ENCODE measurements at places on chromosomes 5 and 9.

GRCh38 chr5:116495786-116496357 lies 78.8 kb downstream of the SEMA6A start:
- DNase-seq: no peak

- no peak for DNase-seq
Measured at GRCh38 chr9:15317836-15318235, 10.8 kb upstream of the TTC39B start.

- no peak for DNase-seq
Measured at GRCh38 chr5:11760934-11761603, 143.2 kb downstream of the CTNND2 start.

GRCh38 chr5:133820507-133820906 lies 147.9 kb downstream of the C5orf15 start:
- DNase-seq: no peak

DNA sequence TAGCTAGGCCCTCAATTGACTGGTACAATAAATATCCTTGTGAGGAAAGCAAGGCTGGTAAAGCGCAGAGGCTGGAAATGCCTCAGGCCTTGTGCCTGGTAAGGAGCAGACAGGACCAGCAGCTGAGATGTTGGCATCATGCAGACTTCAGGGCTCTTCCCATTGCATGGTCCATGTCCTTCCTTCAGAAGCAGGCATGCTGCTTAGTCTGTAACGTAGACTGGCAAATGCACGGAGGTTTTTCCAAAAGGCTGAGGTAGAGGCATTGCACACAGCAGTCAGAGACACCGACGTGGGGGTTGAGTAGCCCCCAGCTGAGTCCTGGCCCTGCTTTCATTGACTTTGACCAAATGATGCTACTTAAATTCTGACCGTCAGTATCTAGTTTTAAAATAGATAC lies 87.1 kb downstream of the ADRB2 start:
- no peak for DNase-seq

DNA sequence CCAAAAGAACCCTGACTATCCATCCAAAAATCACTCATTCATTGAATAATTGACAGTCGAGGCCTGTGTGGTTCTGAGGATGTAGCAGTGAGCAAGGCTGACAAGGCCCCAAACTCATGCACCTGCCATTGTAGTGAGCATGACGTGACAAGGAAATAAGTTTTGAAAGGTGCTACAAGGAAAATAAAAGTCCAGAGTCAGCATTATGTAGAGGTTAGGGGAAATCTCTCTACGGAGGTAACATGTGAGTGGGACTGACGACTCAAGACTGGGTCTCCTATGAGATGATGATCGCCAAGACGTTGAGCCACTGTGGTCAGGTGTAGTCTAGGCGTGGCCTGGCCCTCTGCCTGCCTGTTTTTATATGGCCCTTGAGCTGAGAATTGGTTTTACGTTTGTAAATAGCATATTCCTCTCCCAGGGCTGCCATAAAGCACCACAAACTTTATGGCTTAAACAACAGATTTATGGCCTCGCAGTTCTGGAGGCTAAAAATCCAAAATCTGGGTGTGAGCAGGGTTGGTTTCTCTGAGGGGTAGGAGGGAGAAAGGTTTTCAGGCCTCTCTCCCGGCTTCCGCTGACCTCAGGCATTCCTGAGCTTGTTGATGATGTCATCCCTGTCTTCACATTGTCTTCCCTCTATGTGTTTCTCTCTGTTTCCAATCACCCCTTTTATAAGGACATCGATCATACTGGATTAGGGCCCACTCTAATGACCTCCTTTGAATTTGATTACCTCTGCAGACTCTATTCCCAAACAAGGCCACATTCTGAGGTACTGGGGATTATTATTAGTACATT lies 206.4 kb upstream of the EGFLAM start:
- DNase-seq: no peak

DNA sequence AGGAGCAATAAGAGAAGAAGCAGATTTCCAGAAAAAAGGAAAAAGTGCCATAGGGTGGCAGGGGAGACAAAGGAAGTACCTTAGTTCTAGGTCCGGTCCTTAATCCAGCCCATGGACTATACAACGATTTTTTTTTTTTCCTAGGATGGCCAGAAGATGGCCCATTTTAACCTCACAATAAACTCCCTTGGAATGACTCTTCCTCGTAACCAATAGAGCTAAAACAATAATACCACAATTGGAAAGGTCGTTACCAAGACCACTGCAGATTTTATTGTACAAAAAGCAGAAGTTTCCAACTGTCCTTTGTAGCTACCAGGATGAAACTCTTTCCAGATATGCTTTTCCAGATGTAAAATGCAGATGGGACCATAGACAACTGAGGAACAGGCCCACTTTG lies 34.4 kb upstream of the SSBP2 start:
- no peak for DNase-seq

- no peak for DNase-seq
Measured at GRCh38 chr9:71079451-71079850, 42.0 kb downstream of the TRPM3 start.

GRCh38 chr5:125914471-125914870 lies 508.7 kb upstream of the GRAMD2B start:
- DNase-seq: no peak

DNA sequence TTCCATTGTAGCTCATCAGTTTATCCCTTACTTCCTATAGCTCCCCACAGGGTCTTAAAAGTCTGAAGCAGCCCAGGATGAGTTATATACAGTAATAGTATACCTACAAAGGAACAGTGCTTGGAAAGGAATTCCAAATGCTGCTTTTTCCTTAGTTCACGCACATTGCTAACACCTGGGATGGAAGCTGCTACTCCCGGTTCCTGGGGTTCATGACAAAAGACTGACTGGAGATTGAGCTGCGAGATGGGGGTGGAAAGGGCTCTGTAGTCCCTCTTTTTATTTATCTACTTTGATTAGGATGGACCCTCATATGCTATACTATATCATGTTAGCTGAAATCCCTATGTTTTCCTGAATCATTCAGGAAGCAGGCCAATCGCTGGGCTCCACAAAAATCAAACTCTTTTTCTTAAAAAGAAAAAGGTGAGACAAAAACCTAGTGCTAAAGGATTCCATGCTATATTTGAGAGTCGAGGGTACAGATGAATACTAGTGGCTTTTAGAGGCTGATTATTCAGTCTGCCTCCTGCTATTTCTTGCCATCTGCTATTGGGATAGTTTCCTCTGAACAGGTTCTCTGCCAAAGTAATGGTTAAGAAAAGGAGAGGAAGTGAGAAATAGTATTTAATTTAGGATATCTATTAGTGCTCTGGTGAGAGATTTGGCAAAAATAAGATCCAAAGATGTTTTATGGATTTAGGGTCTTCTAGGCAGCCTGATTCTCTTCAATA lies 81.2 kb downstream of the MRPS27 start:
- no peak for DNase-seq

DNA sequence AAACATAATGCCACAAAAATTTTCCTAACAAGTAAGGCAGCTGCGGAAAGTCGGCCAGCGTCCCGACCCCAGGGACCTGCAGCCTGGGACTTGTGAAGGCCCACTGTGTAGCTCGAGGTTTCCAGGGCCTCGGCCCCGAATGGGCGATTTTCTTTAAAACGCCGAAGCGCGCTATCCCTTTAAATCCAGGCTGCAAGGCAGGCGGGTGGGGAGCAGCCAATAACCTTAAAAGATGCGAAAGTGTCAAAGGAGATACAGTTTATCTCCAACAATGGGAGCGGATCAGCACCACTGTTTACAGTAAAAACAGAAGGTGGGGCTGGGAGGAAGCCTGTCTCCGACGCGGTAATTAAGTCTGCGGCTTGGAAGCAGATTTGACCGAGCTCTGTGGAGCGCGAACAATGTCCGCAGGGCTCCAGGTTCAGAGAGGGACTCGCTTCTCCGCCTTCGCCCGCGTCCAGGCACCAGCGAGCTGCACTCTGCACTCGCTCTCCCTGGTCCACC lies 1.7 kb upstream of the ZSWIM6 start:
- peak; percentile 72 for DNase-seq

- DNase-seq: no peak
Measured at GRCh38 chr9:21853414-21853813, 51.0 kb downstream of the MTAP start.

GRCh38 chr5:61624553-61625136 lies 292.6 kb downstream of the ZSWIM6 start:
- DNase-seq: no peak

DNA sequence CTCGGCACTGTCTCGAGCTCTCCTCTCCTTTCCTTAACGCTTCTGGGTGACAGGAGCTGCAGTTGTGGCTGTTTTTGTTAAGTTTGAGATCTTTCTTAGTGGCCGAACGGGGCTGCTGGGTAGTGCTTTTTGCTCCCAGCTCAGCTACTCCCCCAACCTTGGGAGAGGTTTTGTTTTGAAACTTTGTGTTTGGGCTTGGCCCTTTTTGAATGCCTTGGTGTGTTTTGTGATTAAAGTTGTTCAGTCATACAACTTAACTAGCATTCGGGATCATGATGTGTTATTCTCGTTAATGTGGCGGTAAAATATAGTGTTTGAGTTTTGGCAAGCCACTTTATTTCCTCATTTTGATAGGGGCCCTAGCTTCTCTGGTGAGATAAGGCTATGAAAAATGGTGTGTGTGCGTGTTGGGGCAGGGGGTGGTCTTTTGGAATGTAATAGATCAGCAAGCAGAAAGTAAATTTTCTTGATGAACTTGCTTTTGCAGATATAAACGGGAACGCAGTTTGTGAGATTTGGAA lies 1.1 kb downstream of the KDM3B start:
- no peak for DNase-seq

DNA sequence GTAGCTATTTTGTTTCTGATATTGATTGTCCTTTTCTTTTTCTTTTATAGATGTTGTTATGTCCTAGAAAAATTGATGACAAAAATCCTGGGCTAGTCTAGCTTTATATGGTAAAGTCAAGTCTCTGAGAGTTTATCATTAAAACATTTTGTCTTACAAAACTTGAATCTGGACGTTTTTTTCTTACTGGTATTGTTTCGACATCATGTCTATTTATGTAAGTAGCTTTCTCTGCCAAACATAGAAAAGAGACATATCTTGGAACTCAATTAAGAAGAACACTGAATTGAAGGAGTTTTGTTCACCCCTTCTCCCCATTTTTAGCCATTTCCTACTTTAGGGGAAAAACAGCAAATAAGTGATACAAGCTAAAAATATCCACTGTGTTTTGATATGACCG lies 151.5 kb downstream of the ISOC1 start:
- DNase-seq: no peak

DNA sequence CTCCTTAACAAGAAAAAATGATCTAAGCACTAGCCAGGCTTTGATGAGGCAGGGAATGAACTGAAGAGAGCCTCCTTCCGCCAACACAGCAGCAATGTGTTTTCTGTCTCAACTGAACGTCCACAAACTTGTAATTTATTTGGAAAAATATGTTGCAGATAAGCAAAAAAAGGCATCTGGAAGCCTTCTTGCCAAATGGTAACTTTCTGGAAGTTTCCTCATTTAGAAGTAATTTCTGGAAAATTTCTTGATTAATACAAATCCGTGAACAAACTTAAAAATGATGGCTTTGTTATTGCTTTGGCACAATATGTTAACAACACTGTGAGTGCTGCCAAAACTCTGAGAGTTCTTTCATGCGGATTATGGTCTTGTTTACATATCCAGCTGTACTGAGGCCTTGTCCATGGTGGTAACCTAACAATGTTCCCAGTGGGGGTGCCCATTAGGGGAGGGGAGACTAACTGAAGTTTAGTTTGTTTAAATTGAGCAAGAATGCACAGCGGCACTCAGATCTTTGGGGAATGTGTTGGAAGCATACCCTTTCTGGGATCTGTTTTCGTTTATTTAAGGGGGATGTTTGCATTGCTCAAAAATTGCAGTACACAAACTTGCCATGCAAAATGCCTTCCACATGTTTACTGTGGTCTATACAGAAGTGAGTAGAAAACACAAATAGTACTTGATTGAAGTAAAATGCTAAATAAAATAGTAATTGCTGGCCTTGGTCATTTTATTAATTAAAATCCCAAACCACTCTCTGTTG lies 334.7 kb downstream of the NR2F1-AS1 start:
- DNase-seq: no peak

GRCh38 chr5:478369-478981 lies 35.5 kb downstream of the EXOC3 start:
- DNase-seq: no peak

DNA sequence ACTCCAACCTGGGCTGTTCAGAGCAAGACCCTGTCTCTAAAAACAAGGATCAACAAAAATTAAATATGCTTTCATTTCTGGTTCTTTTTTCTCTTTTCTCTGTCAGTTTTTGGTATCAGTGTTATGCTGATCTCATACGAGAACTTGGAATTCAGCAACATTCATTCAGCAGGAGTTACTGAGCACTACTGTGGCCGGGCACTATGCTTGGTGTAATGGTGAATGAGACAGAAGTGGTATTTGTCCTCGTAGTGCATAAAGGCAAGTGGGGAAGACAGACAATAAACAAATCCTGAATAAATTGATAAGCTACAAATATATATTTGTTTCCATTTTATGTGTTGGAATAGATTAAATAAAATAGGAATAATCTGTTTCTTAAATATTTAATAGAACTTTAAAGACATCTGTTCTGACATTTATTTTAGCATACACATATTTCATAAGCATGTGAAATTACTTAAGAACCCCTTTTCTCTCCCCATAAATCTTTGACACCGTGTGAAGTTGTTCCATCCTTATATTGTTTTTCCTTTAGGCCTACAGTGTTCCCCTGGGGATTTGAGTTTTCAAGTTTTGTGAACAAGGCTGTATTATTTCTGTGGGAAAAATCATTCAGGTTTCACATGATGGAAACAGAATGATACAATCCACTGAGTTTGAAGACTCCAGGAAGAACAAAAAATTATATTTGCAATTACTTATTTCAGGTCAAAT lies 24.6 kb downstream of the UBAP1 start:
- no peak for DNase-seq

DNA sequence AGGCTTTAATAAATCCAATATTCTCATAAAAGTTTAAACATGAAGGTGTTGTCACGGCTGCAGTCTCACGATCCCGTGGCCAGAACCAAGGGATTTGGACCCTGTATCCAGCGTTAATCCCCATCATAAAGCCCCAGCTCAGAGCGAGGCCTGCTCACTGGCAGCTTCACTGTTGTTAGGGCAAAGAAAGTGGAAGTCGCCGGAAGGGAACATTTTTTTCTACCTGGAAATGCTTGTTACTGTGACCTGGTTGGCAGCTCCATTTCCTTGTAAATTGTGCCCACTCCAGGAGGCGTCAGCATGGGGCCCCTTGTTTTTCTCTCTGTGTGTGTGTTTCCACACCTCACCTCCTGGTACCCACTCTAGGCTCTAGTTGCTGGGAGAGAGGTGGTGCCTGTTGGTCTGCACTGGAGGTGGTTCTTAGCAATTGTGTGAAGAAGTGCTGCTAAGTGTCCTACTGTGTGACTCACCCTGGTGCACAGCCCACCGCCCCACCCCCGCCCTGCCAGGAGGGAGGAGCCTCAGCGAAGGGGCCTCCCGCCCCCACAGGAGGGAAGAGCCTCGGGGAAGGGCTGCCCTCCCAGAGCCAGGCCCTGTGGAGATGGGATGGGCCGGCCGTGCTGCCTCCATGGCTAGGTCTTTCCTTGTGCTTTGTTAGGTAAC lies 105.1 kb downstream of the EHMT1 start:
- DNase-seq: no peak

DNA sequence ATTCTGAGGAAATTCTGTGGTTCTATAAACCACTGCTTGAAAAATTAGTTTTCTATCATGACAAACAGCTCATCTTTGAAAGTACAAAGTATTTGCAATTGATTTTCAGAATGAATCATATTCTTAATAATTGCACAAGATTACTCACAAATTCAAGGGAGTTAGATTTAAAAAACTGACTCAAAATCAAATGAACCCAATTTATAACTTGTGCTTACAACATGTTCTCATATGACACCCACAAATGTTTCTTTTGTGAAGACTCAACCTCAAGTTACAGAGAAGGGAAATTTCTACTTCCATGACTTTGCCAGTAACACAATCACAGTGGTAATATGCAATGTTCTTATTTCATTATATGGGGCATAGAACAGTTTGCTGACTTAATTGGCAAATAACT lies 272.0 kb upstream of the ACTBL2 start:
- DNase-seq: no peak

All from anterior cingulate cortex (tissue), 58 donors.